ENCODE measurements at places on chromosomes 12 and 14.

- no peak for DNase-seq
Observed at GRCh38 chr14:75213172-75213571, 36.8 kb upstream of the TMED10 start.

DNA sequence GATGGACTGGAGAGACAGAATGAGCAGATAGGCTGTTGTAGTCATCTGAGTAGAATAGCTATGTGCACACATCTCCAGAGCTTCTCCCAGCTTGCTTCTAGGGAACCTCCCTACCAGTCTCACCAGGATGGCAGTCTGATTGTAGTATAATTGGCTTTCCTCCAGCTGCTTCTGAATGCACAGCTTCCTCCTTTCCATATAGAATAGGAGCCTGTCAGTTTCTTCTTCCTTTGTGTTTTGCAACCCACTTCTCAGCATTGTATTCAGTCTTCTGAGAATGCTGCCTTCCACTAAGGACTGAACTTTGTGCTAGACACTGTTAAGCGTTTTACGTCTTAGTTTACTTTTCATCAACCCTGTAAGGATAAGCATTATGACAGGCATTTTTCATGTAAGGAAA is 2.2 kb upstream of the CSAD start:
- no peak for DNase-seq

DNA sequence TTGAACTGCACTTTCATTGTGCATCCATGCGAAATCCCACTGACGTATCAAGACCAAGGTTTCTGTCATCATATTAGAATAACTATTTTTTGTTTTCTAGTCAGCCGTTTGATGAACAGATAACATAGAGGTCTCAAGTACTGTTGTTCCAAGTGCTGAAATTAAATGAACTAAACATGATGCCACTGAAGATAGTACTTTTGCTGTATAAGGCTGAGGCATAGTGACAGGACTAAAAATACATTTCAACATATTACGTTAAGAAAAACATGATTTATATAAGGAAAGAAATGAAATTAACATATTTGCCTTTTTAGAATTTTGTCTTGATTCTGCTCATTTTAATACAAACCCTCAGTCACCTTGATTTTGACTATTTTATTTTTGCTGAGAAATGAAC is 82.2 kb downstream of the ANO6 start:
- DNase-seq: no peak

GRCh38 chr12:27806259-27806658 is 26.2 kb upstream of the MANSC4 start:
- DNase-seq: no peak

DNA sequence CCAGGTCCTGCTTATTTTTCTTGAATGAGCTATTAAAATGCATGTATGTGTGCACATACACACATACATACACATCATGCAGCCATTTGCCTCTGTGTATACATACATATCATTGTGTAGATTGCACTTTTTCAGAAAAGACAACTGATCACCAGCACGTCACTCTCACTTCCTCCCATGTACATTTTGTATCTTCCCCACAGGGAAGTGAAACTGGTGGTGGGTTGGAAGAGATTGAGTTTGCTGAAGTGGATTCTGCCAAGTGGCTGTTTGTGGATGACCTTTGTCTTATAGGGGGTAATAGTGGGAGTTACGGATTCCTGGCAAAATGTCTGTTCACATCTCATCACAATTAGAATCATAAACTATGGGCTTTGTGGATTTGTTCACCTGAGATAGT is 448.6 kb downstream of the RAD51B start:
- no peak for DNase-seq

DNA sequence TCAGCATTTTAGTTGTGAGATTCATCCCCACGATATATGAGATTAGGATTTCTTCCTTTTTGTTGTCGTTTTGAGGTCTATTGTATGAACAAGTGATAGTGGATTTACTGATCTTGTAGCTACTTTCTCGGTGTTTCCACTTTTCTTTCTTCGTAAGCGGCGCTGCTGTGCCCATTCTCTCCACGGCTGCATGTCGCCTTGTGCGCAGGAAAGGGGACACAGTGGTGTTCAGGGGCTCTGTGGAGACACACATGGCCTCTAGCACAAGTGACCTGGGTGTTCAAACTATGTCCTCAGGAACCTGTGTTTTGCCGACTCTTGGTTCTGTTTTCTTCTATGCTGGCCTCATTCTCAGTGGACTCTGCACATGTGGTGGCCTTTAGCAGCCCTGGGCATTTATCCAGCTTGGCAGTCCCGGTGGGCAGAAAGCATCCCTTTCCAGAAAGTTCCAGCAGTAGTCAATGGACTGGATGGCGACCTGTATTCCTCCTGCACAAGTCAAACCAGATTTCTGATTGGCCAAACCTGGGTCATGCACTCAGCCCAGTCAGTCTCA is 18.7 kb downstream of the CKAP4 start:
- no peak for DNase-seq

- no peak for DNase-seq
Observed at GRCh38 chr12:53703756-53704155, 23.5 kb downstream of the CALCOCO1 start.

- DNase-seq: no peak
Observed at GRCh38 chr12:102562836-102563425, 82.6 kb upstream of the IGF1 start.

DNA sequence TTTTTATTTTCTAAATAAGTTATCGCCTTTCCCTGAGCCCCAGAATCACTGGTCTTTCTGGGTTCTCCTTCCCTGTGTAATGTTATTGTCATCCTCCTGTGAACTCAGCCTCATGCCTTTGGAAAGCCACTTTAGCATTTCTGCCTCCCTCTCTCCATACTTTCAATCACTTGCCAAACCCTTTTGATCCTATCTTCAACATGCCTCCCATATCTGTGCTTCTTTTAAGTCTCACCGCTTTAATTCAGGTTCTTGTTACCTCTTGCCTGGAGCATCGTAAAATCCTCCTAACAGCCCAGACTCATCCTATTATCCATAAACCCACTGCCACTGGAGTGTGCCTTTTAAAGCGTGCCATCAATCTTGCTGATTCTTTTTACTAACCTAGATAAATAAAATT is 321.8 kb downstream of the BMP4 start:
- DNase-seq: no peak

- no peak for DNase-seq
Observed at GRCh38 chr14:56854325-56854724, 44.0 kb upstream of the OTX2 start.

DNA sequence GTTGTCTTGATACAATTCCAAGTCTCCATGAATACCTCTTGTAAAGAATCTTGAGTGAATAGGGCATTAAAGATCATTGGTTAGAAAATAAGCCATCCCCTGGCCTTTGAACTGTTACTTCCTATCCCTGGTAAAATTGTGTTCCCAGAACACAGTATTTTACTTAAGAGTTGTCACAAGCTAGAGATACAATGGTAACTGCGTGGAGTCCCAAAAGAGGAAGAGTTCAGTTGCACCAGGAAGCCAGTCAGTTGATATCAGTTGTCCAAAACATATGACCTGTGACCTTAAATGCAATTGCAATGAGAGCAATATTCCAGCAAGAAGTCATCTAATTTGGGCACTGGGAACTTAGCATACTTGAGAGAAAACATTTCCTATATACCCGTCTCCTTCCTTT is 117.3 kb downstream of the NEDD1 start:
- no peak for DNase-seq

DNA sequence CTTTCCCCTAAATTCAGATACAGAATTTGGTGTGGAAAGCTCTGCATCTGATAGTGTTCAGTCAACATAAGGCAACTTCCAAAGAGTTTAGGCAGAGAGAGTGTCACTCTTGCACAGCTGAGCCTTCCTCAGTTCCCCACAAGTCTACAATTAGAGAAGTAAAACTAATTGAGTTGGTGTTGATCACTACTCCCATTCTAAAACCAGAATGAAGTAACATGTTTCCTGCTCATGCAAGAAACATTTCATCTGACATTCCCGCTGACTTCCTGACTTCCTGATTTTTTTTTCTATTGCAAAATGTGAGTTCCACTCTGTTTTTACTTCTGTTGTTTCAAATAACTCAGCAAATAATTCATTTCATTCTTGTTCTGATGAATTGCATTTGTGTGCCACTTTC is 271.0 kb downstream of the ALG10B start:
- no peak for DNase-seq

- DNase-seq: no peak
Observed at GRCh38 chr14:67717048-67717447, 15.4 kb downstream of the RDH12 start.

DNA sequence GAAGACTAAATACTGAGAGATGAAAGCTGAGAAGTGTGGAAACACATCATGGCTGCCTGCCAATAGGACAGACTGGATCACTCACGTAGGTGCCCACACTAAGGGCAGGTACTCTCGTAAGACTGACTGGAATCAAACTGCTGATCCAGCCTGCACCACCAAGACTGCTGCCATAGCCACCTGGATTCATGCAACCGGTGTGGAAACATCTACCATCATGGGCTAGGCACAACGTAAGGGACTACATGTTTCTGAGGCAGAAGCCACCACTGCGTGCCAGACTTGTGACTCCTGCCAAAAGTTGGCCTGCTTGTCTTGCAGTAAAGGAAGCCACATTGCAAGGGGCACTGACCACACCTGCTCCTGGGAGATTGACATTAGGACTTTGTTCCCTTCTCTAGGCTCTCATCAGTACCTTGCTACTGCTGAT is 3.8 kb downstream of the POMT2 start:
- no peak for DNase-seq

DNA sequence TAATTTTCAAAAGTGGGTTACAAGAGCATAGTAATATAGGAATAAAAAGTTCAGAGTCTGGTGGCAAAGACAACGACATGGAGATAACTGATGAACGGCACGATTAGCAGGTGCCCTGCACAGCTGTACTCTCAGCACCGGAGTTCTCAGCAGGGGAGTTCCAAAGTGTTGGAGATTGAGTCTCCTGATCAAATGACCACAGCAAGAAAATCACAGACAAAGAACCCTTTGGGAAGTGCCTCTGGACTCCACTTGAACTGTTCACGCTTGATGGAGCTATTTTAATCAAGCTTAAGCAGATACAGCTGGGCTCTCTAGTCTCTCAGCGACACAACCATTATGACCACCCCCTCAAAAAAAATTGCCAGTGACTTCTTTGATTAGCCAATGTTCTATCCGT is 153.1 kb downstream of the ALG10B start:
- DNase-seq: no peak

DNA sequence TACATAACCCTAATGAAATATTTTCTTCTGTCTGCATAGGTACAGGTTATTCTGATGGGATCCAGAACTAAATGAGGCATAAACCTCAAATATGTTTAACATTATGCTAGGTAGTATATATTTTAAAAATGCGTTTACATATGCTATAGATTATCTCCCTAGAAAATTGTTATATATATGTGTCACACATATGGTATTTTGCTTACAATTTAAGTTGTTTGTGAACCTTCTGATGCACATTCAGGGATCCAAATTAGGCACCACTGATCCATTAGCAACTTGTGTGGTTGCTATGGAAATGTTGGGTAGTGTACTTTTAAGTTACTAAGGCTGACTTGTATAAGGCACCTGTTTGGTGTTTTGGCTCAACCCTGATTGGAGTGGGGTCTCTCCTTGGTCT is 456.7 kb downstream of the AEBP2 start:
- DNase-seq: no peak

GRCh38 chr12:124862768-124863415 is 772 bp downstream of the SCARB1 start:
- no peak for DNase-seq

DNA sequence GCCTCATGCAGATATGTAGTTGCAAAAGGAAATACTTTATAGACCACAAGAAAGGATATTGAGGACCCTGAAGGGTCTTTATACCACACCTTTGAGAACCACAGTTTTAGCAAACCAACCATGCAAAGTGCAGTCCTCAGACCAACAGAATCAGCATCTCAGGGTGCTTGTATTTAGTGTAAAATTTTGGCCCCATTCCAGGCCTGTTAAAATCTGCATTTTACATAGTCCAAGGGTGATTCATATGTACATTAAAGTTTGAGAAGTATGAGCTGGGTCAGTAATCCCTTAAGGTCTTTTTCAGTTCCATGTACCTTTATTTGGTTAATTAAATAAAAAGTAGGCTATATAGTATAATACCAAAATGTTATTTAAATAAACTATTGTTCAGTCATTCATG is 91.2 kb downstream of the WNK1 start:
- DNase-seq: no peak

- no peak for DNase-seq
Observed at GRCh38 chr12:49791700-49792099, 36.5 kb downstream of the NCKAP5L start.

GRCh38 chr14:30999038-30999773 is 26.2 kb upstream of the AP4S1 start:
- no peak for DNase-seq

DNA sequence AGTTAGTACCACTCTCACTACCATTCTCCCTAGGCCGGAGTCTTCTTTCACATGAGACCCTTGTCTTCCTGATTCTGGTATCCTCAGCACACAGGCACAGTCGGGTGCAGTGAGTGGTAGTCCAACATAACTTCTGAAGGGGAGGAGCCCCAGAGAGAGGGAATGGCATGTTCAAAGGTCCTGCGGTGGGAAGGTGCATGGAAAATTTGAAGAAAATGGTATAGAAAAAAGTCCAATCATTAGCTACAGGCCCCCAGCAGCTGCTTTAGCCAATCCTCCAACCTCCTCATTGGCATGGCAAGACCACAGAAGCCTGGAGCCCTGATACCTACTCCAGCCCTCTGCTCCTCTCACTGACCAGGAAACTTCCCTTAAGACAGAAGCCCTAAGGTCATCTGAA is 96.6 kb downstream of the ZFP36L1 start:
- DNase-seq: no peak

- DNase-seq: no peak
Observed at GRCh38 chr14:32991691-32992090, 53.0 kb downstream of the NPAS3 start.

- DNase-seq: no peak
Observed at GRCh38 chr12:11534064-11534463, 115.4 kb upstream of the ETV6 start.

DNA sequence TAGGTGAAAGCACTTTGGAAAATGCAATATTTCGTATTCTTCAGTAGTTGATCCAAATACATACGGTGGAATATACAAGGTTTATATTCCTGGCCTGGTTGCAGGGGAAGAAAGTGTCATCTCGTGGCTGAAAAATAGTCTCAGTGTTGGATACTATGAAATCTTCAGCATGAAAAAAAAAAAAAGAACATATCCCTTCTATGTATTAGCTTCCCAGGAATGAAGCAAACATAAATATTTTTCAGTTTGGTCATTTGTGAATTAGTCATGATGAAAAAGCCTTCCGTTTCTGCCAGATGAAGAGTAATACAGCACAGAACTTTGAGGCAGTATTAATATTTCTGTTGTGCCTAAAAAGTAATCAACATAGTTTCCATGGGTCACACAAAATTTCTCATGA is 36.7 kb downstream of the FLRT2 start:
- no peak for DNase-seq

GRCh38 chr14:92356677-92357076 is 33.7 kb downstream of the SLC24A4 start:
- DNase-seq: no peak

- no peak for DNase-seq
Observed at GRCh38 chr14:68598621-68599447, 194.0 kb downstream of the ZFP36L1 start.
